ENCODE measurements at places on chromosomes 4 and X.

DNA sequence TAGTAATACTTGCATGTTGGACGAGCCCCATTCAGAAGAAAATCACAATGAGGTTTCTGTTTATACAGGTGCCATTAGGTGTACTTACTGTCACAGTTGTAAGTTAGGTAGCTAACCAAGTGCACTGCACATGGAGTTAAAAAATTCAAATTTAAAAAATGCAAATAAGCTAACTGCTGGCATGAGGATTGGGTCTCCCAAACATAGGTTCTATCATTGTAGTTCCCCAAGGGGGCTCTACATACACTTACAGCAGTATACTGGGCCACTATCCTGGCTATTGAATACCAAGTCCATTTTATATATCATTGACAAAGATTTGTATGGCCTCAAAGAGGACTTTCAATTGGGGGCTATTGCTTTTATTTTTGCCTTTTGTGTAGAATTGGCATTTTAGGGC, 153.4 kb downstream of the FMR1NB start:
- DNase-seq, result no peak

DNA sequence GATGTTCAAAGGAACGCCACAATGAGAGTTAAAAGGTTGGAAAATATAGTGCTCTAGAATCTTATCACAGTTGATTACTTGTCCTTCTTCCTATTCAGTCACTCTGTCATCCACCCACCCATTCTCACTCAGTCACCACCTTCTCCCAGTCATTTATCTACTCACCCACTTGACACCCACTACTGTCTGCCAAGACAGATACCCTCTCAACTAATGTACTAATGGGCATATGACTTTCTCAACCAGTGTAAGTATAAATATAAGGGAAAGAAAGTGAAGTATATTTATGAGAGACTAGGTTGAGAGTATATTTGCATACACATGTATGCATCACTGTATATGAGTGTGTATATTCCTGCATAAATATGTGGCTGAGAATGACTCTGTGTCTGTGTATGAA, 20.0 kb downstream of the MID2 start:
- no peak for DNase-seq

DNA sequence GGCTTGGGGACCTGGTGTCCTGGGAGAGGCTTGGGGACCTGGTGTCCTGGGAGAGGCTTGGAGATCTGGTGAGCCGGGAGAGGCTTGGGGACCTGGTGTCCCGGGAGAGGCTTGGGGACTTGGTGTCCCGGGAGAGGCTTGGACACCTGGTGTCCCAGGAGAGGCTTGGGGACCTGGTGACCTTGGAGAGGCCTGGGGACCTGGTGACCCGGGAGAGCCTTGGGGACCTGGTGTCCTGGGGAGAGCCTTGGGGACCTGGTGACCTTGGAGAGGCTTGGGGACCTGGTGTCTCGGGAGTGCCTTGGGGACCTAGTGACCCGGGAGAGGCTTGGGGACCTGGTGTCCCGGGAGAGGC, 12.6 kb downstream of the SHOX start:
- no peak for DNase-seq

GRCh38 chr4:186688150-186688943, 35.3 kb downstream of the FAT1 start:
- DNase-seq, result no peak

DNA sequence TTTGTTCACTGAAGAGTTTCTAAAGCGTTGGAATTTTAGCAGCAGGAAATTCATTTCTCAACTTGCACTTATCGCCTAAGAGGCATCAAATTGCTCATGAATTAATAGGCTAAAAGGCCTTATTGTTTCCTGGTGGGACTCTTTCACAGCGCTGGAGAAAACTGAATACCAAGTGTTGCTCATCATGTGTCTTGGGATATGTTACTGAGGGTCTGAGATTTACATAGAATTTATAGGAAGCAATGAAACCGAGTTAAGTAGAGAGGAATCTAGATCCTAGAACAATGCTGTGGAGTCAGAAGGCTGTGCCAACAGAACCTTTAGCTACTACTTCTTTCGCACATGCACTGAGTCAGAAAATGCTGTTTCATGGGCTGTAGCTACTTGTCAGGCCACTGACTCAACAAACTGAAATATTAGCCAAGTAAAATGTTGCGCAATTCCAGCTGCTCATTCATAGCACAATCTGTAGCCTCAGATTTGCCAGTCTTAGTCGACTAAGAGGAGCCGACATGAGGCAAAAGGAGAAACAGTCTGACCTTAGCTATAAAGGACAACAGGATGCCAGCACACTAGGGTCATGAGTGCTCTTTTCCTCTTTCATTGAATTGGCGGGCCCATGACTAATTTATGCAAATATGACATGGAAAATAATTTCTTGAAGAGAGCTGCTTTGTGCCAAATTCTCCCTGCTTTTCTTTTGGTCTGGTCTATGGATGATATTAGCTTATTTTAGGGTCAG, 35.9 kb upstream of the CXCL8 start:
- no peak for DNase-seq

DNA sequence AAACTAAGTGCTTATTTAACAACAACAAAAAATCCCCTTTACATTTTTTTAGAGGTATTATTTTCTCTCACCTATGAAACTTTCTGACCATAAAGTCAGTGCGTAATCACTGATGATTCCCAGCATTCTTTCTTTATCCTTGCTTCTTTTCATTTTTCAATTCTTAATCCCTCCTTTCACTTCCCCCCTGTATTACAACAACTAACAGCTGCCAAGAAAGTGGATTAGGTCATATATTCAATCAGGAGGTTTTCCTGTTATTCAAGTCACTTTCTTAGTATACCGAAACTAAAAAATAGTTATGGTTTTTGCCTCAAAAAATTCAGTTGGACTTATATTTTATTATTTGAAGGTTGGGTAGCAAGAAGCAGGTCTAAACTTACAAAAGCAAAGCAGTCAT, 2.1 kb upstream of the STAP1 start:
- no peak for DNase-seq

DNA sequence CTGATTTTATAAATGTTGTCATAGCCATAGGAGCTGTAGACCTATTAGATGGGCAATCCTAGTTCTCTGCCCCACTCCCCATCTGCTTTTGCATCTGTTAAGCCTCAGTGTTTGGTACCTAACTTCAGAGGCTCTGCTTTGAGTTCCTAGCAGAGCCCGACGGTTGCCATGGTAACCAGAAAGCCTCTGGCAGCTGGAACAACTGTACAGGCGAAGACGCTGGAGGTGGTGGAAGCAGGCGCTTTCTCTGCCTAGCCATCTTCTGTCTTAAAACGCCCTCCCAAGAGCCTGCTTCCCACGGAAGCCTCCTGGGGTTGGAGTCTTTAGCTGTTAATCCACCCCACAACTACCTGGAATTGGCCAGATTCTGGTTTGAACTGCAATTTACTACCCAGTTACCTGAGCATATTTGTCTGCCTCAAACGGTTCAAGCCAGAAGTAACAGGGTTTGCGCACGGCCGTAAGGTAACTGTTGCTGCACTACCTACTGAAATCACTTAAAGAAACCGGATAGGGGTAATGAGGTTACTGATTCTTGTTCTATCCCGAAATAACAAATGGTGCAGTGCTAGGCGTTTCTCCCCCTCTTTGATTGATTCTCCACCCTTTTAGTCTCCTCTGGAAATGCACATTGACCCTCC, 1.0 kb upstream of the GABRG1 start:
- no peak for DNase-seq

GRCh38 chr4:119050527-119051090, 85.0 kb upstream of the MYOZ2 start:
- no peak for DNase-seq

DNA sequence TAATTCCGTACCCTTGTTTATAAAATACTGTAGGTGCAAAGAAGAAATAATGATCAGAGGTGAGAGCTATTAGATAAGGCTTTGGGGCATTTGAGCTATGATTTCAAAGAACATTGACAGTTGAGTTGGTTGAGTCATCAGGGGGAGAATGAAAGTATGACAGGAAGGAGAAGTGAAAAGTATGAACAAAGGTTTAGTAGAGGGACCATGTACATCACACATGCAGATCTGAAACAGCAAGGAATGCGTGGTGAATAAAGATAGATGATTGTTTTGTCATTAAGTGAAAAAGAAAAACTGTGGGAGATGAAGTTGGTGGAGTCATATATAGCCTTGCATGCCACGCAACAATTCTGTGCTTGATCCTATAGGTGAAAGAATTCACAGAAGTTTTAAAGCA, 163.1 kb downstream of the ARAP2 start:
- no peak for DNase-seq

DNA sequence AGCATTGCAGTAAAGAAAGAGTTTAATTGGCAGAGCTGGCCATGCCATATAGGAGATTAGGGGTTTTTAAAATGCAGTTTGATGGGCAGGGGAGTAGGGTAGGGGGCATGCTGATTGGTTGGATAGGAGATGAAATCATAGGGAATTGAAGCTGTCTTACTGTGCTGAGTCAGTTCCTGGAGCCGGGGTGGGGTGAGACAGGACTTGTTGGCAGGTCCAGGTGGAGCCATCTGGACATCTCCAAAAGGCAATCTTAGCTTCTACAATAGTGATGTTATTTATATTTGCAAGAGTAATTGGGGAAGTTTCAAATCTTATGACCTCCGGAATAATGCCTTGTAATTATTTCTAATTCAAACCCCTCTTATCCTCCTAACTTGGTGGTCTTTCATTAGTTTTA, 32.4 kb upstream of the PGM2 start:
- no peak for DNase-seq

DNA sequence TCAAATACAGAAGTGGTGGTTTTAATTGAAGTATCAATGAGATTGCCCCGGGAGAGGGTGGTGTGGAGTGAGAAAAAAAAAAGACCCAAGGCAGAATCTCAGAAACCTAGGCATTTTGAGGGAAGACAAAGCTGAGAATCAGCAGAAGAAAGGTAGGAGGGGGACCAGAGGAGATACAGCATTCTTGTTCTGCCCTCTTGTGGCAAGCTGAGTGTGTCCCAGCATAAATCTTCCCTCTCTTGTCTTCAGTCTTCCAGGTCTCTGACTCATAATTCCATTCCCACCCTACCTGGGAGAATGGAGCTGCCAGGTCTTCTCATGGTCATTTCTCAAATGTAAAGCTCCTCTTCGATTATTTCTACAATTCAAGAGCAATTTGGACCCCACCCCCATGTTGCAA, 32.7 kb upstream of the MAGED1 start:
- no peak for DNase-seq

GRCh38 chr4:40916880-40917279, 167.1 kb downstream of the NSUN7 start:
- DNase-seq, result no peak

DNA sequence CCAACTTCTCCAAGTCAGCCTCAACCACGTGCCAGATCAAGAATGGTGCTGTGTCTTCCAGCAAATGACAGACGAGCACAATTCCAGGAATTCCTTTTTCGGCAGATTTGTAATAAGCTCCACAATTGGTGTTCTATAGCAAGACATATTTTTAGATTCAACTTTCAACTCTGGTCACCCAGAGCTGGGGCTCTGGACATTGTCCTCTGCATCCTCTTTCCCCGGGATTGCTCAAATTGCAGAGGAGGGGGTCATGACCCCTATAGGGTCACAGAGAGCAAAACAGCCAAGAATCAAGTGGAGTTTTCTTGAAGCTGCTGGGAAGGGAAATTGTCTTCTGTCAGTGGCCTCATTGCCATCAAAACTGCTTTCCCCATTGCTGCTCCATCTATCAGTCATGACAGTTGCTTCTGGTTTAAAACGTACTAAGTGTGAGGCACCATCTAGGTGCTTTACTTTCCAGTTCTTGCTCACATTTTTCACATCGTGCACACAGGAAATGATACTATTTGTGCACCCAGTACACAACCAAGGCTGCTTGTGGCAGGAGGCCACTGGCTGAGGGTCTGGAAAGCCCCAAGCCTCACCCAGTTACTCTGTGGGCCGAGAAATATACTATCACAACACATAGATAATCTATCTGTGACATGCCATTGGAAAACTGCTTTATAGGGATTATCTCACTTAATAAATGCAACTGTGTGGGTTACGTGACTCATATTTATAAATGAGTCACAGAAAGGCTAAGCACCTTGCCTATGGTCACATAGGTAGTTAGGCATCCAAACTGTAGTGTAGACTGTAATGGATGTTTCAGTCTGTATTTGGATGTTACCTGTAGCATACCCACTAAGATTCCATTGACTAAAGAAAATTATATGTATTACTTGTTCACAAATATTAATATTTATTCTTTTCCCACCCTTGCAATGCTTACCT, 91.7 kb upstream of the PHOX2B start:
- DNase-seq, result no peak

- no peak for DNase-seq
Measured at GRCh38 chrX:6225288-6225910, 3.3 kb downstream of the NLGN4X start.

Data from activated CD4-positive, CD25-positive, alpha-beta regulatory T cell (primary cell).